ENCODE measurements at places on chromosomes 13 and 19. TPM values are rescaled to one million over a fixed set of nuclear protein-coding genes. Genes with fewer than 3 reads are reported as not detected.

Gene SHISA7
- not detected for total RNA-seq

Gene KLK14
- total RNA-seq = 0.26 TPM

Gene ITGBL1
- 0.05 TPM for total RNA-seq

Gene KLF12
- total RNA-seq = 30.5 TPM

Gene CCDC169
- total RNA-seq = 2.7 TPM

Gene SERP2
- not detected for total RNA-seq

Gene PCDH20
- total RNA-seq = not detected

Gene RGL3
- total RNA-seq = 0.50 TPM

Gene ZNF497
- total RNA-seq = 1.8 TPM

Gene FGF21
- total RNA-seq = not detected

Gene IFI30
- total RNA-seq = 81.1 TPM

Gene ZNF491
- 0.50 TPM for total RNA-seq

Gene PCDH8
- total RNA-seq = not detected

Gene SBK3
- total RNA-seq = not detected

Gene IZUMO1
- not detected for total RNA-seq

Gene ZNF100
- 19.1 TPM for total RNA-seq

Gene CYTH2
- 35.4 TPM for total RNA-seq

Gene APOC4
- total RNA-seq = not detected

Gene KLHL1
- not detected for total RNA-seq

Gene TNNT1
- not detected for total RNA-seq

Gene MYO16
- total RNA-seq = not detected

Gene ZNF44
- 10.1 TPM for total RNA-seq

Gene CYP2S1
- 0.13 TPM for total RNA-seq

Gene IZUMO2
- not detected for total RNA-seq

Gene SLC5A5
- total RNA-seq = 1.4 TPM

Gene ZNF816
- 7.1 TPM for total RNA-seq

Gene ZNF708
- 11.8 TPM for total RNA-seq

Gene ZNF222
- total RNA-seq = 1.6 TPM

Gene POLR2I
- 32.4 TPM for total RNA-seq

Gene CLEC17A
- 2.0 TPM for total RNA-seq

Gene SRRM5
- total RNA-seq = 0.74 TPM

Gene HCST
- 47.6 TPM for total RNA-seq

Gene TINCR
- total RNA-seq = 2.4 TPM

Gene MAU2
- 67.9 TPM for total RNA-seq

Gene PEX11G
- total RNA-seq = not detected

Gene ZSCAN18
- 20.1 TPM for total RNA-seq

Gene KLK1
- total RNA-seq = 2.0 TPM

Gene AXL
- total RNA-seq = 2.3 TPM

Gene REEP6
- total RNA-seq = 1.7 TPM

Gene USHBP1
- 0.48 TPM for total RNA-seq

Gene FBXL3
- total RNA-seq = 53.3 TPM

Gene VN1R4
- not detected for total RNA-seq

Gene EPSTI1
- total RNA-seq = 18.1 TPM

Gene HSH2D
- total RNA-seq = 39.3 TPM

Gene MEIS3
- total RNA-seq = 0.39 TPM

Gene HNRNPL
- total RNA-seq = 476 TPM

Gene PDE4C
- total RNA-seq = 1.4 TPM

Gene ZNF486
- 12.8 TPM for total RNA-seq

Gene AMH
- total RNA-seq = 6.1 TPM

Gene CCDC194
- total RNA-seq = 4.8 TPM

Gene SLC25A42
- total RNA-seq = 14.1 TPM

Gene GTF2F1
- total RNA-seq = 53.8 TPM

Gene GAPDHS
- not detected for total RNA-seq

Data from activated T-helper 17 cell treated with anti-CD3 and anti-CD28 coated beads, Interleukin-2, amount 50 U/mL, for 72 hours (primary cell).